Mammary microvascular endothelial cell (primary cell): ENCODE measurements at places on chromosomes 3 and 15. TPM values are rescaled to one million over a fixed set of nuclear protein-coding genes. Genes with fewer than 3 reads are reported as not detected.

Gene FBN1
- total RNA-seq: 29.1 and 31.7 TPM in 2 replicates

Gene SYNPR
- total RNA-seq: not detected in 2 replicates

Gene CYP11A1
- 0.33 TPM in 1 of 2 replicates, not detected in the other for total RNA-seq

Gene CHDH
- total RNA-seq: 0.07 TPM in 1 of 2 replicates, not detected in the other
